Hepatocyte (in vitro differentiated cells): ENCODE measurements at places on chromosomes 7 and 10. TPM values are rescaled to one million over a fixed set of nuclear protein-coding genes. Genes with fewer than 3 reads are reported as not detected.

- no peaks in the 10 kb centered on the region for H3K4me1 ChIP-seq
- H3K27ac ChIP-seq, result no peak overlapping the region
- H3K4me3 ChIP-seq, result no peak overlapping the region
- no peak for DNase-seq
Observed at GRCh38 chr10:4294996-4295792, 510.2 kb upstream of the KLF6 start.

GRCh38 chr10:30160271-30160982, 101.0 kb upstream of the JCAD start:
- H3K4me3 ChIP-seq, result no peak overlapping the region
- no peaks in the 10 kb centered on the region for H3K27me3 ChIP-seq
- no peaks in the 10 kb centered on the region for H3K36me3 ChIP-seq
- peak; percentile 50 for DNase-seq
- H3K4me1 ChIP-seq, result peaks cover 10% of the 10 kb centered on the region

- H3K27me3 ChIP-seq, result no peaks in the 10 kb centered on the region
- no peak overlapping the region for H3K4me3 ChIP-seq
- no peaks in the 10 kb centered on the region for H3K36me3 ChIP-seq
Observed at GRCh38 chr10:36489611-36490228, 635.7 kb upstream of the ANKRD30A start.

DNA sequence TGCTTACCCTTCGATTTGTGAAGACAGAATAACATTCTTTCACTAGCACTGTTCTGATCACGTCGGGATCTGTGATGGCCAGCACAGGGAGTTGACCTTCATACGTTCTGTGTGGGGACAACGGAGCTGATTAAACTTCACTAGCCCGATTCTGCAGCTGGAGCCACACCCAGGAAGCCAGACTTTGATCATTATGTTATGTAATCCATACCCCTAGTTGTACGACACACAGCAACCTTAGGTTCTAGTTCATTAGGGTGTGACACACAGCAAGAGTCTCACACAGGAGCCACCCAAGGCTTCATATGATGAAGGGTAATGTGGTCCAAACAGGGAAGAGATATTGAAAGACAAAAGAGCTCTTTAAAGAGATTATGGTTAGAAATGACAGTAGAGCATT, 7.2 kb downstream of the CYP3A5 start:
- DNase-seq, result no peak
- no peak overlapping the region for H3K4me3 ChIP-seq
- peaks cover 11% of the 10 kb centered on the region for H3K4me1 ChIP-seq
- H3K27me3 ChIP-seq, result no peaks in the 10 kb centered on the region
- no peaks in the 10 kb centered on the region for H3K36me3 ChIP-seq

Gene CHST3
- polyA plus RNA-seq, result 6.1 and 6.8 TPM in 2 replicates

Gene CRTAC1
- 0.76 and 1.6 TPM in 2 replicates for polyA plus RNA-seq
